Hypothalamus (tissue), 51 donors: ENCODE measurements at places on chromosomes 12 and 14.

- no peak for DNase-seq
Measured at GRCh38 chr14:105660816-105661531, 134.6 kb downstream of the TMEM121 start.

DNA sequence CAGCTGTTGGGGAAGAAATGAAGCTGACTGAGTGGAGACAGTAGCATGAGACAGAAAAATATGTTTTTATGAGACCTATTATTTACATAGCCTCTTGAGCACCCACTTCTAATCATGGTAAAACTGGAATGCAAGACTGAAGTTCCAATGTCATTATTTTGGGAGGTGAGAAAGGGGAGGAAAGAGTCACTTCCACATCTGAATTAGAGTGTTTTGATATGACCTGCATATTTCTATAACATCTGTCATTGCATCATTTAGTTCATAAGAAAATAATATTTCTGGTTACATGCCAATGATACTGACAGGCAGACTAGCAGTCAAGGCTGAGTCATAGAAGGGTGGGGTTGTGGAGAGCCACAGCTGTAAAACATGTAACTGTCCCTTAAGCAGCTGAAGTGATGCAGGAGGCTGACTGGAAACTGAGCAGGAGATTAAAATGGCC lies 26.7 kb downstream of the NTN4 start:
- no peak for DNase-seq

- DNase-seq = no peak
Measured at GRCh38 chr14:104871145-104871655, 6.1 kb downstream of the CEP170B start.

- DNase-seq = no peak
Measured at GRCh38 chr12:81461163-81461562, 298.0 kb downstream of the PPFIA2 start.

DNA sequence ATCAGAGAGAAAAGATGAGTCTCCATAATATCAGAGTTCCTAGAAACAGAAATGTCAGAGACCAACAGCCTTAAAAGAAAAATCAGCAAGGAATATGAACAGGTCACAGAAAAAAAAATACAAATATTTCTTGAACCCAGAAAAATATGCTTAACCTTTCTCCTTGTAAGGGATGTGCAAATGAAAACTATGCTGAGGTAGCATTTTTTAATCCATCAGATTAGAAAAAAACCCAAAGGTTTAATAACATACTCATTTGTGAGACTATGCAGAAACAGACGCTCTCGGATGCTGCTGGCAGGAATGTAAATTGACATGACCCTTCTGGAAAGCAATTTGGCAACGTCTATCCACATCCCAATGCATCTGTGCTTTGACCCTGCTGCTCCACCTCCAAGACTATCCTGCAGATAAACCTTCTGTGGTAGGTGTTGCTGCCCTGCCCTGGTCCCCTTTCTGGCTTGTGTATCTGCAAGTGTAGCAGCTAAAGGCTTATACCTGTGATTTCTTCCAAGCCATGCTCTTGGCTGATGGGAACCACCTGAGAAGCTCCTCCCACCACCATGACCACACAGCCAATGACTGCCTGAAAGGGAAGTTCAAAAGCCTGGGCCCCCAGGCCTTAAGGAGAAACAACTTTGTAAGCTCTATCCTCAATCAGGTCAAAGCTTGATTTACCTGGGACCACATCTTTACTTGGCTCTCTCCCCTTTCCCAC lies 49.4 kb downstream of the LTBP2 start:
- no peak for DNase-seq

- no peak for DNase-seq
Measured at GRCh38 chr12:69822201-69822860, 2.7 kb upstream of the MYRFL start.

DNA sequence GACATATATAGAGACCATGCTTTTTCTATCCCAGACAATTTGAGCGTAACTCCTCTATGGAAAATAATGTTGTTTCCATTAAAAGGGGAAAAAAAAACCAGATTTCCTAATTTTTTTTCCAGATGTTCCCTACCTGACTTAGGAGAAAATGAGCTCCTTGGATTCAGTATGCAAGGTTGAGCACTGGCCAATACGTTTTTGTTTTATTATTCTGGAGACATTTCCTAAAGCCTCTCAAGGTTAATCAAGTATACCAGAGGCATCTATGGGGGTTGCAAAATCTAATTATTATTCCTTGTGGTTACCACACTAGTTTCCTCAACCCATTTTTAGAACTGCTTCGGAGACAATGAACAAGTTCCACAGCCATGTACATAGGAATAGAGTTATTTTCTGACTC lies 291.3 kb downstream of the SLC16A7 start:
- DNase-seq = no peak

DNA sequence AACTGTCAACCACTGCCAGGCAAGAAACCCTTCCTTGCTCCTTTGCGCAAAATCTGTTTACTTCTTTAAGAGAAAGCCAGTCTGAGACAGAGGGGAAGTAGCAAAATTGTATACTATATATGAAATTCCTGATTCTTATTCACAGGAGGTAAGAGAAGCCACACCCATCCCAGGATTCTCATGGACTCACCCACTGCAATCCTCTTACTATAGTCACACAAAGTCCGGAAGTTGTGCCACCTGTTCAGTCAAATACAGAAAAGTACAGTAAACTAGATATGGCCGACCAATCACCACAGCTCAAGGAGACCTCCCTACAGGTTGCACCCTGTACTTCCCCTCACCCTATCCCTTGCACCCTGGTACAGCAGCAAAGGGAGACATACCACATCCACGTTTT lies 2.9 kb downstream of the PRMT5 start:
- DNase-seq = no peak

- no peak for DNase-seq
Measured at GRCh38 chr14:92386637-92387036, 63.7 kb downstream of the SLC24A4 start.

GRCh38 chr12:122064025-122064777 lies 14.4 kb upstream of the MLXIP start:
- peak; percentile 13 for DNase-seq
